Activated CD4-positive, alpha-beta T cell treated with anti-CD3 and anti-CD28 coated beads, Interleukin-2, amount 50 U/mL, for 1 hour (primary cell): ENCODE measurements at places on chromosomes 11 and 22.
A peak's percentile ranks its signal among the peaks of the same experiment; 100 is the strongest.

- DNase-seq: no peak
These were observed 52.8 kb upstream of the LDLRAD3 start for GRCh38 chr11:35891096-35891495.

DNA sequence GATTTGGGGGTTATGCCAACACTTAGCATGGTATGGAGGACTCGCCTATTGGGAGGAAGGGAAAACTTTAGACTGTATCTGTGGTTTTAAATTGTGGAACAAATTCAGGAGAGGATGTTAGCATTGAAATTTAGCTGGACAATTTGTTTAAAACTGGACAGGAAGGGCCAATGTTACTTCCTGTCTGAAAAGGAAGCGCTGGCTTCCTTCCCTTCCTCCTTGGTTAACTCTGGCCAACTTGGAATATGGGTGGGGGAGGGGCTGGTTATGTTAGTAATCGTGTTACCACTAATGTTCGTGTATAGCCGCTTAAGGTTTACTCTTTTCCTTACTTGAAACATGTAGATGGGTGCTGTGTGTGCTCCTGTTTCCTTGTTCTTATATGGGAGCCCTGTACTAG is 13.9 kb downstream of the CTNND1 start:
- no peak for DNase-seq

DNA sequence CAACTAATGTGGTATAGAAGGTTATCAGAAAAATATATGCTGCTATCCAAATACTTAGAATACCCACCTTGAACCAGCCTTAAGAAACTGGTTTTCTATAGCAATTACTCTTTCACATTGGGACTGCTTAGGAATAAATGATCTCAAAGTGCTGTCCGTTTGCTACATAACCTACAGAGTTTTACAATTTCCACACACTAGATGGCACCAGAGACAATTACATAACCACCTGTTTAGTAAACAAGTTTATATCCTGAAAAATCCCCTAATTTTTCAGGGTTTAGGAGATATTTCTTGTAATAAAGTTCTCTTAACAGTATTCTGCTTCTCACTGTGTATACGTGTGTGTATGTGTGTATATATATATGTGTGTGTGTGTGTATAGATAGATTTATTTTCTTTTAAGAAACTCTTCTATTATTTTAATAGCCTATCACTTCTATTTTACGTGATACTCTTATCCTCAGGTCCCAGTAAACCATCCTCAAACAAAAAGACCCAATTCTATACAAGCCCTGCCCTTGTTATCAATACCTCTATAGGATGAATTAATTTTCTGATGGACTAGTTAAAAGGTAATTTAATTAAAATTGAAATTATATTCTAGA is 6.7 kb upstream of the OR5I1 start:
- DNase-seq: no peak

- DNase-seq: no peak
These were observed 21.5 kb downstream of the OTUB1 start for GRCh38 chr11:64007629-64008282.

- DNase-seq: no peak
These were observed 79.2 kb downstream of the STIM1 start for GRCh38 chr11:3934658-3935057.

DNA sequence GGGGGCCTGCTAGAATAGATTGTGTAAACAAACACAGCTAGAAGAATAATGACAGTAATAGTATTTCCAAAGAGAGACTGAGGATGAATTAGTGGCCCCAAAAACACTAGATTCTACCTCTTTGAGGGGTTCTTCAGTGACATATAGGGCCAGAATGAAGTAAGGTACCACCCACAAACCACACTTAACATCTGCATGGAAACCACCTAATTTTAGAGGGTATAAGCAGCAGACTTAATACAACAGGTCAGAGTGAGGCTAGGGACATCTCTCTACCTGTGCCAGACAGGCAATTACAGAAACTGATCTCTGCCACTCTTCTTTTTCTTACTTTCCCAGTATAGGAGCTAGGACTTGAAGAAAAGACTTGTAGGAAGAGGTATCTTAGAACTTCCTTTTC is 20.1 kb downstream of the ELP4 start:
- no peak for DNase-seq

GRCh38 chr11:76265771-76266241 is 59.5 kb upstream of the WNT11 start:
- DNase-seq: no peak

GRCh38 chr11:61587951-61588727 is 7.3 kb upstream of the SYT7 start:
- peak; percentile 63 for DNase-seq

DNA sequence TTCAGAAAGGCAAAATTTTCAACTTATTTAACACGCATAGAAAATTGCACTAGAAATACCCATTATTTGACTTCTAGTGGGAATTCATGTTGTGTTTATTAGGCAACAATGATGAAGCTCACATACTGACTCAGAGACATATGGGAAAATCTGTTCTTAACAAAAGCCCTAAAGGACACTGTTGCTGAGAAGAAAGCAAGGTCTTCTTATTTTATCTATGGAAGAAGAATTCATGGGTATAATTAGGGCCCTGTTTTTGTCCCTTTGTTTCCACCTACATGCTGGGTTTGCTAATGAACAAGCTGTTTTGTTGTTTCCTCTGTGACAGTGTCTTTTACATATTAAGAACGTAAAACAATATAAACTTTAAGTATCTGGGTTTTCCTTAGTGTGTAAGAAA is 606.7 kb upstream of the ARHGAP42 start:
- DNase-seq: no peak

GRCh38 chr11:75245356-75246005 is 4.9 kb downstream of the TPBGL start:
- no peak for DNase-seq

DNA sequence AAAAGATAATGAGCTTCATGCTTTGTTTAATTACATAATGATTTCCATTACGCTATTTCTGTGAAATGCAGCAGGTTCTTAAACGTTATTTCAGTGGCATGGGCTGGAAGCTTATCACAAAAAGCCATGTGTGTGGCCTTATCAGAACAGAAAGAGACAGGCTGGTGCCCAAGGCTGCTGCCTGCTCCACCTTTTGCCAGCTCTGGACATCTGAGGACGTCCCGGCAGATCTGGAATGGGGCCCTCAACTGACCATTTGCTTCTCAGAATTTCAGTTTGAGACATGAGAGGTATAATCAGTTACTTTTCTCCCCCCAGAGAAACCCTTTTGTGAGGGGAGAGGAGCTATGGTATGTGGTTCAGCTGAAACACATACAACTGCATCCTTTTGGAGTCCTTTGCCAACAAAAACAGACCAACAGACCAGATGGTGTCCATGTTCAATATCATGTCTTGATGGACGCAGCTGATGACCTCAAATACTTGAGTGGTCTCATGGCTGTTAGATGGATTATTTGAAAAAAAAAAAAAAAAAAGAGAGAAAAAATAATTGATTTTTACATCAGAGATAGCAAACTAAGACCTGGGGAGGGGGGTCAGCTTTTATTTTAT is 8.6 kb downstream of the CDPF1 start:
- DNase-seq: no peak

GRCh38 chr11:100163471-100163870 is 523.6 kb upstream of the ARHGAP42 start:
- DNase-seq: no peak

DNA sequence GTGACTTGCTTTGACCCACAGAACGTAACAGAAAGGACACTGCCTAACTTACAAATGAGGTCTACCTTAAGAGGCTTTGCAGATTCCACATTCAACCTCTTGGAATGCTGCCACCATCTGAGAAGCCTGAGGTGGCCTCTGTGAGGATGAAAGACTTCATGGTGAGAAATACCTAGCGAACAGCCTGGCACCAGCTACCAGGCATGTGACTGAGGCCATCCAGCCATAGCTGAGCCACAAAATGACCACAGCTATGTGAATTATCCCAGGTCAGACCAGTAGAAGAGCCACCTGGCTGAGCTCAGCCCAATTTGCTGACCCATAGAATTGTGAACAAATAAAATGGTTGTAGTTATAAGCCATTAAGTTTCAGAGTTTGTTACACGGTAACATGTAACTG is 37.5 kb downstream of the PPARA start:
- no peak for DNase-seq

GRCh38 chr11:44936525-44936924 is 14.2 kb downstream of the TP53I11 start:
- peak; percentile 84 for DNase-seq

GRCh38 chr11:121563900-121564822 is 111.4 kb upstream of the SORL1-AS1 start:
- no peak for DNase-seq

DNA sequence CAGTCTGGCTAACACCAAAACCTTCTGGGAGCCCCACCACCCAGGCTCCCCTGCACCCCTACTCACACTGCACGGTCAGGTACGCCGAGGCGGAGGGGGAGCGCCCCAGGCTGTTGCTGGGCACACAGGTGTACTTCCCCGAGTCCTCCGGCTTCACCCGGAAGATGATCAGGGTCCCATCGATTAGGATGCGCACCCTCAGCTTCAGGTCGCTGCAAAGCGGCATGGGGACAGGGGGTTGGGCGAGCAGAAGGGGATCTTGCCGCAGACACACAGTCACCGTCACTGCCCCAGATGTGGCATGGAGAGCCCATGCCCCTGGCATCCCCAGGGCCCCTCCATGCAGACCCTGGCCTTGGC is 21.2 kb downstream of the IGSF9B start:
- DNase-seq: no peak

DNA sequence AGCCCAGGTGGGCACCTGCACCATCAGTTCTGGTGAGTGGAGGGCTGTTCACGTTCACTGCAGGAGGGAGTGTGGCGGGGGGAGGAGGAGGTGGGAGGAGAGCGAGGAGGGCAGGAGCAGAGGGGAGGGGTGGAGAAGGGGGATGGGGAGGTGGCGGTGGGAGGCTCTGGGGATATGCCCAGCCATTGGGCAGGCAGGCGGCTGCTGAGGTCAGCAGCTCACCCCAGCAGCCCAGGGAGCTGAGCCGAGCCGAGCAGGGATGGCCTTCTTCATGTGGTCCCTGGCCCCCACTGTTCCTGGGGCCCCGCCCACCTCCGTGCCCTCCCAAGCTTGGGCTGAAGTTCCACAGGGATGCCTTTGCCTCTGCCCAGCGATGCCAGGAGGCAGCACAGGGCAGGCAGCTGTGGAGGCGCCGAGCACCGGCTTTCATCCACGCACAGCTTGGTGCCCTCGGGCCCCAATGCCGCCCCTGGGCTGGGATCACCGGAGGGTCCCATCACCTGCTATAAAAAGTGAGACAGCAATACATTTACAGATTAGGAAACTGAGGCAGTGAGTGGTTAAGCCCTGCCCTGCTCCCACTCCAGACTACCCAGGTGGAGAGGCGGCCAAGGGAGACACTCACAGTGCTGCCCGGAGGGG is 21.6 kb downstream of the RTN4R start:
- no peak for DNase-seq

GRCh38 chr11:65500387-65501185 is 1.7 kb downstream of the MALAT1 start:
- DNase-seq: peak; percentile 48

DNA sequence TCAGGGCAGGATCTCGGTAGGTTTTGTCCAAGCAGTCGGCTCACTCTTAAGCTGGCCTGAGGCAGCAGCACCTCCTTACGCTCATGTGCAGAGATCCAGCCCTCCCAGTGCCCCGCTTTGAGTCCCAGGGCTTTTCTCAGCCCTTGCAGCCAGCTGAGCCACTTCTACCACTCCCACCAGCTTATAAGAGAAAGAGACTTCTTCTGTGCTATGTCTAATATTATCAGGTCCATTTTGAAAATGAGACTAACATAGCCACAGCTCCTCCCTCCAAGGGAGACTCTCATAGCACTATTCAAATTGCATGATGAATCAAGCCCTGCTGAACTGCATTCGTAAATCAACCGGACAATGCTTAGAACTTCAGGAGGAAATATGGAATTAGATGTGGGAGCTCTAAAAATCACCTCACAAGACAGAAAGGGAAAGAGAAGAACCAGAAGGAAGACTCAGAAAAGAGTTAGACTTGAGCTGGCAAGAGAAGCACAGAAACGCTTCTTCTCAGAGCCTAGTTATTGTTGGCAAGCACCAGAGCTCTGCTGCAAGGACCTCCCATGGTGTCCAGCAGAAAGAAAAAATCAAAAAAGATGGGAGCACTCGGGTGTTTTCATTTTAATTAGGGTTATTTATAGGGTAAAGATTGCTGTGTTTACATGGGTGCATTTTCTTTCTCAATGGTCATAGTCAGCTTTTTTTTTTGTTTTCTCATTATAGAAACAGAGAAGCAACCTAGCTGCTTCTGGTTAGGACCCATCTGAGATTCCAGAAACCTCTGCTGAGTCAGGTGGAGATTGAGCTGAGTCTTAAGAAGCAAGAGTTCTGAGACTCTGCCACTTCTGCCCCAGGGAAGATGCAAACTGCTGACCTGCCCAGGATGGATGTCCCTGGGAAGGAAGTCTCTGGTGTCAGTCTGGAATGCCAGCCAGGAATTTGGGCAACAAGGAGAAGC is 181.4 kb downstream of the ETS1 start:
- DNase-seq: no peak

DNA sequence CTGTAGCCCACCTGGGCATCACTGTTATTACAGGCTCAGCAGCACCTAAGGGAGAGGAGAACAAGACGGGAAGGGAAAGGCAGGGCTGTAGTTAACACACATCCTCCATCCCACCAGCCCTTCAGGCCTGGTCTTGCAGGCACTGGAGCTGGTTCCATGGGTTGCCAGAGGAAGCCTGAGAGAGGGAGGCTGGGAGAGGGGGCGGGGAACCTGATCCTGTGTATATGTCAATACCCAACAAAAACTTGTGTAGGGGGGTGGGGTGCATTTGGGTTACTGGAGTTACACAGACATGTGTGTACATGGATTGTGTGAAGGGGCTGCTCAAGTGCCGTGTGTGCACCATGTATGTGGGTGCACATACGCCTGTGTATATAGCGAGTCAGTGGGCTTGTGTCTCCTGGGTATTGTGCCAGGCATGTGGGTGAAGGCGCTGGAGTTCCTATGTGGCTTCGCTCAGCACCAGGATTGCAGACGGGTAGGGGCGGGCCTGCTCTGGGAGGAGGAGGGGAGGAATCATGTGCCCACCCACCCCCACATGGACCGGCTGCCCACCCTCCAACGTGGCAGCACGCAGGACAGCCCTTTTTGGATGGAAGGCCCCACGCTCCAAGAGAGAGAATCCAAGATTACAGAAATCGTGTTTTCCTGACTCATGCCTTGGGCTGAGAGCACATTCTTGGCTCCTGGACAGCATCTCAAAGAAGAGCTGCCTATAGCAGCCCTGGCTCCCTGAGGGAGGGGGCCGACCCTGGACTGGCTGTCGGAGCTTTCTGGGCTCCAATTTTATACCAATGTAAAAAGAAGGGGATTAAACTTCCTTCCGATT is 4.2 kb upstream of the SERPINH1 start:
- no peak for DNase-seq

DNA sequence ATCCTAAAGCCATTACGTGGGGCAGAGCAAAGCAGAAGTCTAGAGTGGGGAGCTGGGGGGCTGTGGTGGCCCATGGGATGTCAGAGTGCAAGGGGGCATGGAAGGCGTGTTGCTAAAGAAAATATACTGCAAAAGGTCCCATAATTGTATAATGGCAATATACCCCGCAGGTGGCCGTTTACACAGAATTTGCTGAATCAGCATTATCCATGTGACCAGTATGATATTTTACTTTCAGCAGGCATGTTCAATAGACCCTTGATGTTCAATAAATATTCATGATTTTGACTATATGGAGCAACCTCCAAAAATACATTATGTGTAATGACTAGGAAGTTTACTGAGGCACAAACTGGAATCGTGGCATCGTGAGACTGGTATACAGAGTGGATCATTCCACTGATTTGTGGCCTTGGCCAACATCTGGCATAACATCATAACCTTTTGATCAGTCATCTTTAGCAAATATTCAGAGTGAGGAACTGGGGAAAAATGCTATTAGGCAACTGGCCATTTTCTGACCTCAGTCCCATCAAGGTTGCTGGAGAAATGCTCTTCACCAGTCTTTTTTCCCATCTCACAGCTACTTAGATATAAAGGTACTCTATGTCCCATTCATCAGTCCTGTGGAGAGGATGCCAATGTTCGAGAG is 29.3 kb upstream of the PPP2R1B start:
- no peak for DNase-seq
